ENCODE measurements at places on chromosomes 1 and 21.
A peak's percentile ranks its signal among the peaks of the same experiment; 100 is the strongest.

DNA sequence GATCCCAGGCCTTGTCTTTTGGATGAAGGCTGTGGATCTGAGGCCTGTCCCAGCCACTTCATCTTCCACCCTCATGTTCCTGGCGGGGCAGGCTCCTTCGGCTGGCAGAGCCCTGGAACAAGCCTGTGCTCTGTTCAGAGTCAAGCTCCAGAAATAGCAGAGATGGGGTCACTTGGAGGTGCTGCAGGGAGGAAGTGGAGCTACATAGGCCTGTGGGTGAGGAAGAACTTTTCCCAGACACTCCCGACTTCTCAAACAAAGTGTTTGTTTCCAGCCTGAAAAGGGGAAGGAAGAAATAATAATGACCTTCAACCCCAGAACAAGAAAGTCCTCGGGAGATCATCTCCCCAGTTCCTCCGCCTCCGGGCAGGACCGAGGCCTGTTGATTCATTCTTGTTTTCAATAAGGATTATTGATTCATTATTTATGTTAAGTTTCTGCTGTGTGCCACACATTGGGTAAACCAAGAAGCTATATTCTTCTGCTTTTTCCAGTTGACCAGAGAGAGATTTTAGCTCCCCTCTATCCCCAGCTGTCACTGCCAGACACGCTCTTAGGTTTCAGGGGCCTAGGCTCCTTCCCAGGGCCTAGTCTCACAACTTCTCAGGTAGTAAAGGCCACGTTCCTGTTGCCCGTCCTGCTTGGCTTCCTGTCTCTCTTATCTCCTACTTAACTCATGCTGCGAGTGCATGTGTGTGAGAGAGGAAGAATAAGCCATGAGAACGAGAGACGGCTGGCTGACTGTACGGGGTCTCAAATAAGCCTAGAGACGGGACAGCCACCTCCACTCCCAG lies 16.9 kb downstream of the IKBKE start:
- no peak for DNase-seq
- peaks cover 4% of the 10 kb centered on the region for H3K4me1 ChIP-seq
- H3K27ac ChIP-seq = no peak overlapping the region
- no peaks in the 10 kb centered on the region for H3K27me3 ChIP-seq
- no peak overlapping the region for H3K4me3 ChIP-seq

- no peak overlapping the region for H3K27ac ChIP-seq
- no peak overlapping the region for H3K4me3 ChIP-seq
- DNase-seq = no peak
- H3K27me3 ChIP-seq = peaks cover 19% of the 10 kb centered on the region
- H3K36me3 ChIP-seq = no peaks in the 10 kb centered on the region
These were observed 40.2 kb upstream of the MPZL1 start for GRCh38 chr1:167681451-167682098.

DNA sequence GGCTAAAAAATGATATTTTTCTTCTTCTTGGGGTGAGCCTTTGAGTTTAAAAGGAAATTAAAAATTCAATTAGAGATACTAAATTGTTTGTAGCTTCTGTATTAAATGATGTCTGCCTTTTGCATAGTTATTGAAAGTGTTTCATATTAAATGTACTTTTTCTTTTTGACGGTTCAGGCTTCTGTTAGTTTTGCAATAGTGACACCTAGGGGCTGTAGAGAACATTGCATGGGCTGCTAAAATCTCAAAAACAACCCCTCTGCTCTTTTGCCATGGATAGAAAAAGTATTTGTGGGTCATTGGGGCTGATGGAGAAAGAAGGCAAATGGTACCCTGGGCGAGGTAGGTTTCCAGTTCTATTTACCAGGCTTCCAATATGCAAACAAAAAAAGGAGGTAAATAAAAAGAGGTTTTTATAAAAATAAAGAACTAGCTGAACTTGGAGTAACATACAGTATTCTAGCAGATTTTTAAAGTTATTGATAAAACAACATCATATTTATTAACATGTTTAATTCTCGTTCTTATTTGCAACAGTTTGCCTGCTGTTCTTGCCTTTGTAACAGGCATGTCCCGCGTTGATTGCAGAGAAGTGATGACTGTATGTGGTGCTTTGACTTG lies 115.4 kb upstream of the HOOK1 start:
- H3K27me3 ChIP-seq = no peaks in the 10 kb centered on the region
- peaks cover 21% of the 10 kb centered on the region for H3K4me1 ChIP-seq
- no peak overlapping the region for H3K27ac ChIP-seq
- H3K36me3 ChIP-seq = no peaks in the 10 kb centered on the region

DNA sequence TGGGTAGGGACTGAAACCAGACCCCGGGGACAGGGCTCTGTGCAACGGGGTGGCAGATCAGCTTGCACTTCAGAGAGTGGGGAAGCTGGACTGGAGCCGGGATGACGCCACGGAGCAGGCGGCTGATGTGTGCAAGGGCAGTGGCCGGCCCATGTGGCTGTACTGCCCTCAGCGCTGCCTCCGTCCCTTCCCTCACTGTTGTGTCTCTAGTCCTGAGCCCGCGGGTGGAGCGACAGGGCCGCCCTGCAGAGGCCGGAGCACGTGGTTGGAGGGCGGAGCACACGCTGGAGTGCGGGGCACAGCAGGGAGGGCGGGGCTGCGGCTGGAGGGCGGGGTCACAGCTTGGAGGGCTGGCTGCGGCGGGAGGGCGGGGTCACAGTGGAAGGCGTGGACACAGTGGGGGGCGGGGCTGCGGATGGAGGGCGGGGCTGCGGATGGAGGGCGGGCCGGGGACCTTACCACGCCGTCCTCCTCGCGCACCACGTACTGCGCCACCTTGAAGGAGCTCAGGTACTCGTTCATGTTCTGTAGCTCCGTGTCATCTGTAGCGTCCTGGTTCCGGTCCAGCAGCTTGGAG lies 52.4 kb downstream of the CHD5 start:
- H3K36me3 ChIP-seq = no peaks in the 10 kb centered on the region
- peaks cover 2% of the 10 kb centered on the region for H3K27me3 ChIP-seq
- no peaks in the 10 kb centered on the region for H3K4me1 ChIP-seq
- peak; percentile 23 for DNase-seq
- H3K4me3 ChIP-seq = no peak overlapping the region

- no peak overlapping the region for H3K4me3 ChIP-seq
- no peak overlapping the region for H3K27ac ChIP-seq
- no peaks in the 10 kb centered on the region for H3K27me3 ChIP-seq
- no peak for DNase-seq
These were observed 228.2 kb upstream of the PROX1 start for GRCh38 chr1:213759359-213760181.

DNA sequence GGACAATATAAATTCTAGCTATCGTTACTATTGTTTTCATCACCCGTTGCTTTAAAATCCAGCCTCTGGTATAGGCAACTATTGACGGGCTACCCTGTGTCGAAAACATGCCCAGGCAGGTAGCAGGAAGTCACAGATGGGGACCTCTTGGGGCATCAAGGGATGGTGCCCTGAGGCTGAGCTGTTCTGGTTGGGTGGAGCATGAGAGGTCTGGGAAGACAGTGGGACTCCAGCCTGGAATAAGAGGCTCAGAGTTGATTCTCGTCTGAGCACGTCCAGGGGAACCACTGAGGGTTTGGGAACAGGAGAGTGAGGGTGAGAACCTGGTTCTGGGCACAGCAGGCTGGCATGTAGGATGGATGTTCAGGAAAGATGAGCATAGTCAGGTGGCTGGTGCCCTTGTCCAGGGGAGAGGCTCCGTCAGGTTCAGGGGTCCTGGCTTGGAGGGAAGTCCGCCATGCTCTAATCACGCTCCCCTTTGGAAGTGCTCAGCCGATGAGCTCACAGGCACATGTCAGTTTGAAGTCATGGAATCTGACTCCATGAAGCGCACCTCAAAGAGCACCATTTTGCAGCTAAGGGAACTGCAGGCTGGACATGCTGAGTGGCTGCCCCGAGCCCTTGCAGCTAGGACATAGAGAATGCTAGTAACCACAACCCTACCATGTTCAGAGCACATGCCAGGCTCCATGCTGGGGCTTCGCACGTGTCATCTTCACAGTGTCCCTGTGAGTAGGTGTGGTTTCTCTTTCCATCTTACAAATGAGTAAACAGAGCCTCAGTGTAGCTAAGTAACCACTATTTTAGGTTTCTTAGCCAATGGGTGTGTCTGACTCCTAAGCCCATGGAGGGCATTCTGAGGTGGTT lies 21.0 kb downstream of the PCSK9 start:
- DNase-seq = no peak
- H3K4me1 ChIP-seq = peaks cover 6% of the 10 kb centered on the region
- H3K27ac ChIP-seq = no peak overlapping the region
- H3K4me3 ChIP-seq = no peak overlapping the region

- no peak overlapping the region for H3K27ac ChIP-seq
- no peaks in the 10 kb centered on the region for H3K27me3 ChIP-seq
- no peak overlapping the region for H3K4me3 ChIP-seq
- DNase-seq = no peak
- H3K4me1 ChIP-seq = no peaks in the 10 kb centered on the region
- no peaks in the 10 kb centered on the region for H3K36me3 ChIP-seq
These were observed 1.0 kb upstream of the AADACL3 start for GRCh38 chr1:12714710-12715475.

DNA sequence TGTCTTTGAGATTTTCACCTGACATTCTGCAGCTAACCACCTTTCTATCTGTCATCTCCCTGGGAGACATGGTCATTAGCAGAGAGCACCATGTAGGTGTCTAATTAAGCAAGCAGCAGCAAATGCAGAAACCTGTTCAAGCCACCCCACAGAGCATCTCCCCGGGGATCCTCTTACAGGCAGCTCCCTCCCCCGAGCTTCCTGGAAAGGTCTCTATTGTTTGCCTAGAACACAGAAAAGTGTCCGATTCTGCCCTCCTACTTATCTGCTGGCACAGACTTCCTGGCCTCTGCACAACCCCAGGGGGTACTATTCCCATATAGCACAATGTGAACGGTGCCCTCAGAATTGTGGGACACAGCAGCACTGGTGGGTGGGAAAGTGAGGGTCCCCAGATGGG lies 46.1 kb downstream of the PLEKHA6 start:
- no peaks in the 10 kb centered on the region for H3K36me3 ChIP-seq
- no peak overlapping the region for H3K4me3 ChIP-seq
- no peak for DNase-seq
- H3K4me1 ChIP-seq = peaks cover under 1% of the 10 kb centered on the region
- no peaks in the 10 kb centered on the region for H3K27me3 ChIP-seq

DNA sequence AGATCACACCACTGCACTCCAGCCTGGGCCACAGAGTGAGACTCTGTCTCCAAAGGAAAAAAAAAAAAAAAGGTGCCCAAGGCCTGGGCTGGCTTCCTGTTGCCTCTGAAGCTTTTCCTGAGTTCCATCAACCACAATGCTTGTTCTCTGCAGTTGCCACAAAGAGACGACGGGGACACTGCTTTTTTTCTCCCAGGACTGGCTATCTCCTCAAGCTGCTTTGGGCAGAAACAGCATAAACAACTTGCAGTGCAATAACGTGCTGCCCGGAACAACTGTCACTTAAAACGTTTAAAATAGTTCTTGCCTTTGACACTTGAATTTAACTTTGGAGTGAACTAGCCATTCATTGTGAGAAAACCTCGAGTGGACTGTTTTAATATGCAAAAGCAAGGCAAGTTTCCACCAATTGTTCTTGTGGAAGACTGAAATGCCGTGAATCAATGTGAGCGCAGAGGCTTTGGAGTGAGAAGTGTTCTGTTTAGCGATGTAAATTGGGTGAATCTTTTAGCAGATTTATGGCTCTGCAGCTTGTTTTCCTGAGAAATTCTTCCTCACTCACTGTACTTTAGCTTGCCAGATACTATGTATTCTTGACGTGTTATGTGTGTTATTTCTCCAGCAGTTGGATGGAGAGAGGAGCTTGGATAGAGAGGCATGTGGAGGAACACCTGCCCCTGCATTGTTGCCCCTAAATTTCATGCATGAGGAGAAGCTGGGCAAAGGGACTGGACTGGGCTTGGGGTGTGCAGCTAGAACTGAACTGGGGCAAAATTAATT lies 188.1 kb upstream of the KIAA0040 start:
- H3K36me3 ChIP-seq = no peaks in the 10 kb centered on the region
- no peak overlapping the region for H3K4me3 ChIP-seq
- no peak for DNase-seq
- H3K4me1 ChIP-seq = no peaks in the 10 kb centered on the region
- H3K27me3 ChIP-seq = no peaks in the 10 kb centered on the region

DNA sequence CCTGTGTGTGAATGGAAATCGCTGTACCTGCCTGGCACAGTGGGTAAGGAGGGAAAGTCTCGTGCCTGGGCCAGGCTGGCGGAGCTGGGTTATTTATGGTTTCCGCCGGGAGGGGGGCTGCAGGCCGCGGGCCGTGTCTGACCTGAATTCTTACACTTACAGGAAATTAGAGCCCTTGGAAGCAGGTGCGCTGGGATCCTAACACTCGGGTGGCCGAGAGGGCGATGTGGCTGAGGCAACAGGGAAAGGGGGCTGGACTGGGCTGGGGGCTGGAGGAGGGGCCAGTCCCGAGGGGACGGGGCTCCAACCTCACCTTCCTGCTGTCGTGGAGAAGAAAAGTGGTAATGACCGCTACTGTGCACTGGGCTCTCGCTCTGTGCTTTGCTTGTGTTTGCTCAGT lies 109.4 kb upstream of the WNT4 start:
- peaks cover 64% of the 10 kb centered on the region for H3K27me3 ChIP-seq
- no peak overlapping the region for H3K27ac ChIP-seq
- H3K4me1 ChIP-seq = peaks cover 2% of the 10 kb centered on the region

DNA sequence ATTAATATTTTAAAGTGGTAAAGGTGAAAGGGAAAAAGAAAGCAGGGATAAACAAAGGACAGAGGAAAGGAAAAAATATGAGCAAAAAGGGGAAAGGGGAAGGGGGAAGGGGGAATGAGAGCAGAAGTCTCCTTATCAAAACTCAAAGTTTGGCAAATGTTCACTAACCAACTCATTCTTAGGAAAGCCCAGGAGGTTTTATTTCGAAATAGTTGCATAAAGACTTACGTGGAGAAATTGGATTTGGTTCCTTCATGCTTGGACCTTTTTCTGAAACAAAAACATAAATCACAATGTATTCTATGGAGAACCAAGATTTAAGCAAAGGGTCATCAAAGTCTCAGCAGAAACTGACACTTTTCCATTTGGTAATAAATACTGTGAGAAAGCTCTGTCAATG lies 188.1 kb downstream of the TGFBR3 start:
- H3K4me1 ChIP-seq = peaks cover 17% of the 10 kb centered on the region
- no peaks in the 10 kb centered on the region for H3K27me3 ChIP-seq
- H3K27ac ChIP-seq = no peak overlapping the region
- peak; percentile 79 for DNase-seq
- H3K4me3 ChIP-seq = no peak overlapping the region
- peaks cover 5% of the 10 kb centered on the region for H3K36me3 ChIP-seq

GRCh38 chr1:73065339-73066041 lies 783.2 kb upstream of the NEGR1 start:
- no peaks in the 10 kb centered on the region for H3K36me3 ChIP-seq
- H3K4me1 ChIP-seq = no peaks in the 10 kb centered on the region
- H3K27me3 ChIP-seq = no peaks in the 10 kb centered on the region

- no peaks in the 10 kb centered on the region for H3K36me3 ChIP-seq
- H3K27ac ChIP-seq = peak overlapping the region; percentile 86
- H3K4me1 ChIP-seq = peaks cover 10% of the 10 kb centered on the region
- peak overlapping the region; percentile 100 for H3K4me3 ChIP-seq
- H3K27me3 ChIP-seq = no peaks in the 10 kb centered on the region
These were observed 1.3 kb downstream of the KDM5B start for GRCh38 chr1:202806845-202807450.

- no peak overlapping the region for H3K4me3 ChIP-seq
- no peaks in the 10 kb centered on the region for H3K27me3 ChIP-seq
- peak; percentile 95 for DNase-seq
- no peak overlapping the region for H3K27ac ChIP-seq
- H3K4me1 ChIP-seq = peaks cover 22% of the 10 kb centered on the region
- peaks cover 24% of the 10 kb centered on the region for H3K36me3 ChIP-seq
These were observed 159.3 kb upstream of the SGIP1 start for GRCh38 chr1:66374561-66375111.

Data from IMR-90 (cell line).